ENCODE measurements at places on chromosomes 13 and 19.

DNA sequence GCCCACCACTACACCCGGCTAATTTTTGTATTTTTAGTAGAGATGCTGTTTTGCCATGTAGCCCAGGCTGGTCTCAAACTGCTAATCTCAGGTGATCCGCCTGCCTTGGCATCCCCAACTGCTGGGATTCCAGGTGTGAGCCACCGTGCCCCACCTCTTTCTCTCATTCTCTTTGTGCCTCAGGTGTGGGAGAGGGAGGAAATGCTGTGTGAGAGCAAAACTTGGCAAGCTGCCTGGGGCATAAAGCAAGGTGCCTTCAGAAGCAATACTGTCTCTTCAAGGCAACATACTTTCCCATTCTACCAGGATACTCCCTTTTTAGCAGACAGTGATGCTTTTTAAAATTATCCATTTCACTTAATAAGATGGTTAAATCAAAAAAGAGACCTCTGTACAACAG, 53.2 kb upstream of the RFC3 start:
- DNase-seq = no peak

DNA sequence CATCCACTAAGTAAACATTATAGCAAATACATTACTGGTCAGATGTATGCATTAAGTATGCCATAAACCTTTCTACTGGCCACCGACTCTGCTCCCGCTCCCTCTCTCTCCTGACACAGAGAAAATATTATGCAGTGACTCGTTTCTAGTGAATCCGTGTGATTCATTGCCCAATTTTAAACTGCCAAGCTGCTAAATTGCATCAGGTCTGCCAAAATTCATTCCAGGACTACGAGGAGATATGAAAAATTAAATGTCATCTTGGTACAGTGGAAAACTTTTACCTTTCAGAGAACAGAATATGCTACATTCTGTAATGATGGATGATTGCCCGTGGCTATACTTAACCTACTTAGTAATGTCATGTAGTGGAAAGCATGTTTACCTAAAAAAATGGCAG, 368.8 kb upstream of the TSHZ3 start:
- DNase-seq = no peak

- no peak for DNase-seq
These were observed 12.0 kb downstream of the HMGB1 start for GRCh38 chr13:30453727-30454126.

DNA sequence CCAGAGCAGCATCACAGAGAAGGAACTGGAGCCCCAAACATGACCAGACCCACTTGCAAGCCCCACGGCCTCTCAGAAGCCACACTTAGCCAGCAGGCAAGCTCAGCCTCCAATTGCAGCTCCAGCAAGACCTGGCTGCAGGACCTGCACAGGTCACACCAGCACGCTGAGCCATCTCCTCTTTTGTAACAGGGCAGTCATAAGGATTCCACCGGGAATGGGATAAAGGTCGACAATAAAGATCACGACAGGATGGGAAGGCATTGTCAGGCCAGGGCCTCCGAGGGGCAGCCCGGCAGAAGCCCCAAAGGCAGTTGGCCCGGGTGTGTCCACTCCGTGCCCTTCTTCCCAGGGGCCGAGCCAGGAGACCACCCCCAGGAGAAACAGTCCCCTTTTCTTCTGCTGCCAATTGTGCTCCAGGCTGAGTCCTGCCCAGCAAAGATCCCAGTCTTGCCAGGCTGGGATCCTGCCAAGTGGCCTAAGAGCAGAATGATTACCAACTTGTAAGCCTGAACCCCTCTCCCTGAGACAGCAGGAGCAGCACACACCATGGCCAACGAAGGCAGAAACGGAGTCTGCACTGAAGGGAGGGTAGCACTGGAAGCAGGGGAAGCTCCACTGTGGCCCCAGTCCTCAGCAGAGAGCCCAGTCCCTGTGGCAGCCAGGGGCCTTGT, 12.5 kb downstream of the PEPD start:
- no peak for DNase-seq

DNA sequence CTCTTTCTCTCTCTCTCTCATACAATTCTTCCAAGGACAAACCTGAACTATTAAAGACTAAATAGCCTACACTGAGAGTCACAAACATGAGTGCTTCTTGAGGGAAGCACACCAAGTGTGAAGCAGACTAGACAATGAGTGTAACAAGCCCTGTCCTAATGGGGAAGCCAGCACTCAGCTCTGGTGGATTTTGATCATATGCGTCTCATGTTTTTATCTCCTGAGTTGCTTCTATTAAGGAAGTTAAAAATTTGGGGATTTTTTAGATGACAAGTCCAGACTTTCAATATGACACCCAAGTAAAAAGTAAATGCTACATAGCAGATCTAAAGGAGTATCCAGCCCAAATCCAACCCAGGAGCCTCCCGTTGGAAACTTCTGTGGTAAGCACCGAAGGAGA, 437.8 kb downstream of the RFC3 start:
- no peak for DNase-seq

DNA sequence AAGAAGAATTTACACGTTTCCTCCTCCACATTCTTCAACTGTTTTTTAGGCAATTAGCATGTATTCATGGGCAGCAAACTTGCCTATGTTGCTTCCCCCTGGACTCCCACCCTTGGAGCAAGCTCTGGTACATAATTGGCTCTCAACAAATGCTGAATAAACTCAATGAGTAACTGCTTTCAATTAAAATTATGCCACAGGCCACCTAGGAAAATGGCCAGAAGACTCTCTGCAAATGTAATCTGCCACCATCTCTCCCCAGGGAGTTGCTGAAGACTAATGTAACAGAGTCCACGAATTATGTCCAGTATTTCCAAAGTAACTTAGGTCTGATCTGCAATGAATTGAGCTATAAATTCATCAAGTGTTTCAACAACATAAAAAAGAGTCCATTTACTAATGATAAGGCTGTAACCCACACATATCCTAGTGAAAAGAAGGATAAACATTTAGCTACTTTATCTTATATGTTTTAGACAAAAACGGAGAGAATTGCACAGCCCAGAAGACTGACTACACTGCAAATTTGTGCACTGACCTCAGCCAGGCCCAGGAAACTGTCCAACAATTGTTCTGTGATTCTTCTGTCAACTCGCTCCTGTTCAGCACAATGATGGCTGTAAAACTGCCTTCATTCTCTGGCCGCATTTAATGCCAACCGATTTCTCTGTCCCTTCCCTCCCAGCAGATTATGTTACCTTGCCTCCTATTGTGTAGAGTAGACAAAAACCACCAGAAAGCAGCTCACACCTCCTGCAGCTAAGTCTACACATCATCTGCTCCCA, 808.6 kb upstream of the ARGLU1 start:
- DNase-seq = no peak

DNA sequence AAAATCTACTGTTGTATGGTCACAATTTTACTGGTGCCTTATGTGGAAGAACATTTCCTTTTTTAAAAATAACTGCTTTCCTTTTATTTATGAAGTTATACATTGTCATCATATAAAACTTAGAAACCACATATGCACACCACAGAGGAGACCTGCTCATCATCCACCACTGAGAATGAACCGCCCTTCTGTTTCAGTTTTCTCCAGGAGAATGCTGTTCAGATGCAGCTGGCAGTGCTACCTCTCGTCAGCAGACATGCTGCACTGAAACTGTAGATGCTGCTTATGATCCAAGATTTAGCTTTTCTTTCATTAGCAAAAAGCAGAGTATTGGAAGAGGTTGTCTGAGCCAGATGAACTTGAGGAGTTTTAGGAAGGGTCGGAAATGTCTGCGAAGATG, 10.1 kb downstream of the SLC25A15 start:
- no peak for DNase-seq

GRCh38 chr19:50793558-50794065, 3.4 kb downstream of the ACP4 start:
- DNase-seq = no peak

- DNase-seq = no peak
These were observed 5.2 kb downstream of the FAAP24 start for GRCh38 chr19:32977280-32977679.

GRCh38 chr13:32409561-32410421, 18.1 kb downstream of the N4BP2L1 start:
- no peak for DNase-seq

DNA sequence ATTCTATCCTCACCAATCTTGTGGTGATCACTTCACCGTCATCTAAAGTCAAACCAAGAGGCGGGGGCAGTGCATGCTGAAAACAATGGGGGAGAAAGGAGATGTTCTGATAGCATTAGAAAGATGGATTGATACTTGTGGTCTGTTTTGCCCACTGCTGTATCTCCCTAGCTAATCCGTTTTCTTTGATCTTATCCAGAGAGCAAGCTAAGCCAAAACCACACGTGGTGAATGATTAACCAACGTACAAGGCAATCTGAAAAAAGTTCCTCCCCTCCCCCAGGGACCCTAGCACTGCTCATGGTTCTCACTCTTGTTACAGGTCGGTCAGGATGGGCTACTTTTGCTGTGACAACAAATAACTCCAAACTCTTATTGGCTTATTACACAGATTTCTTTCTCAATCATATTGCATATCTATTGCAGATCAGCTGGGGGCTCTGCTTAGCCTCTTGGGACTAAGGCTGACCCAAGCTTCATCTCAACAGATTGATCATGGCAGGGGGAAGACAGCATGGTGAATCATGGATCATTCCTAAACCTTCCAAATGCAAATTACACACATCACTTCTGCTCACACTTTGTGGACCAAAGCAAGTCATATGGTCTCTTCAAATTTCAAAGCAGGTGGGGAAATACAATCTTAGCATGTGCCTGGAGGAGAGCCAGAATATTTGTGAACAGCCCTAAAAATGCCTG, 11.9 kb upstream of the C13orf42 start:
- no peak for DNase-seq

GRCh38 chr19:38003438-38004185, 96.6 kb downstream of the SIPA1L3 start:
- no peak for DNase-seq

DNA sequence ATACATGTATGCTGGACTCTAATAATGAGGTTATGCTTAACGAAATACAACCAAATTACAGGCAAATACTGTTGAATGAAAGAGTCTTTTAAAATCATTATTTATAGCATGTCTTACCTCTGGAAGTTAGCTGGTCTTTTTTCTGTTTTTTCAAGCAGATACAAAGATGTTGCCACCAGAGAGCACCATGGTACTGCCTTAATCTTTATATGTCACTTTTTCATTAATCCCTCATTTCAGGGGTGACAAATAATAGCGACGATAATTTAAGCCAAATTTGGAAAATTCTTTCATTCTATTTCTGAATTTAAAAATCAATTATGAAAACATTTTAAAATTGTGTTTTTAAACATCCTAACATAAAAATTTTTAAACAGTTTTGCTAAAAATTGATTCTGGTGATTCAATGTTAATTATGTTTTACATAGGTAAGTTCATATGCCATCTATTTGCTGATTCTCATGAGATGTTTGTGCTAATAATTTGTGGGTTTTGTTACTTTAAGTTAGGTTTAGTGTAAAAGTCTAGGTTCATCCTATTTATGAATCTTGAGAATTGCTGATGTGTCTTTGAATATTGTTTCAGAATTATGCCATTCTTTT, 379.3 kb upstream of the SGCG start:
- no peak for DNase-seq

DNA sequence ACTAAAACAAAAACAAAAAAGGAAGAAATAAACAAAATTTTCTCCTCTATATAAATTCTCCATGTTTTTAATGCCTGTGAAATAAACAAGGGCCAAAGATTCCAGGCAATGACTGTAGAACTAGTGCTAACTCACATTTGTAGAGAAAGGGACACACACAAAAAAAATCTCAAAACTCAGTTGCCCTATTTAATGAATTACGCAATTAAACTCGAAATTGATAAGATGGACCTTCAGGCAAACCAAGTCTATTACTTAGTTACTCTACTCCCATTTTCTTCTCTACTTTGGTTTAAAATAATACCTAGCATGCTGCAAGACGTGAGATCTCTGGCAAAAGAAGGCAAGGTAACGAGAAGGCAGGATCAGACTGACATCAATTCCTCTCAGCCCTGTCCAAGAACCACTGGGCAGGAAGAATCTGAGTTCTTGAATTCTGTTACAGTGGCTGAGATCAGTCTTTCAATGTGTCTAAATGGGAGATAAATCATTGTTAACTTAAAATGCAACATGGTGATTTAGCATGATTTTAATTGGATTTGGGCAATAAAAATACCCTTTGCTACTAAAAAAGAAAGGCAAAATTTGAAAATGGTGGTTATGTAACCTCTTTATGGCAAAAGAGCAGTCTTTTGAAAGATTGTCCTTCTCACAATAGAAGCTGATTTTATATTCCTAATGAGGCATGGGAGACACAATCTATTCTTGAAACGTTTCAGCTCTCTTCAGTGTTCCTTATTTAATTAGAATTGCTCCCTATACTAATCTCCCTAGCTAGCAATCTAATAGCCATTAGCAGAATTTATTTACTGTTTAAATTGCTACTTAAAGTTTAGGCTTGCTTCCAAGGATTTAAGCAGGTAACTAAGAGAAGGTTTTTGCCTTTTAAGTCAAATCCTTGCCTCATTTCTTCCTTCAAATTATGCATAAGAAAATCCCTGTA, 25.9 kb downstream of the SPRY2 start:
- no peak for DNase-seq

- no peak for DNase-seq
These were observed 29.5 kb upstream of the CEBPG start for GRCh38 chr19:33343859-33344572.

- DNase-seq = no peak
These were observed 89.5 kb downstream of the DGKH start for GRCh38 chr13:42137856-42138537.

- DNase-seq = no peak
These were observed 83.9 kb downstream of the OLFM4 start for GRCh38 chr13:53112522-53112921.

- no peak for DNase-seq
These were observed 27.0 kb upstream of the F2RL3 start for GRCh38 chr19:16861834-16862233.

GRCh38 chr19:41299046-41299754, 10.8 kb upstream of the CCDC97 start:
- DNase-seq = no peak

DNA sequence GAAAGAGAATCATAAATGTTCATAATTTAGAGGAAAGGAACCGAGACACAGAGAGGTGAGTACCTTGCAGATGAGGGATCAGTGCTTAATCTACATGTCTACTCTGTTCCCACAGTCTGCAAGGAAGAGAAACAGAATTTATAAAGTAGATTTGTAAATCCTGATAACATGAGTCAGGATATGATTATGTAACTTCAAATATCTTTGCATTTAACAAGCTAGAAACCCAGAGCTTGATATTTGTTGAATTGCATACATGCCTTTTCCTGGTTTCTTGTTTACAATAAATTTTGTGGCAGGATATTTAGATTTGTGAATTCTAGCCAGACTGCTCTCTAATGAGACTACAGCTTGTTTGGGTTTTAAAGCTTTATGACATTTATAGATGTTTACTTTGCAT, 219.2 kb downstream of the ENOX1 start:
- DNase-seq = no peak

GRCh38 chr13:100274942-100275506, 186.1 kb downstream of the PCCA start:
- no peak for DNase-seq

- no peak for DNase-seq
These were observed 13.4 kb downstream of the ALOX5AP start for GRCh38 chr13:30748717-30749116.

Measured in activated CD4-positive, alpha-beta T cell treated with anti-CD3 and anti-CD28 coated beads, Interleukin-2, amount 10 ng/mL, durations not matched to agents 7 days and 5 days (primary cell).